CD4-positive, alpha-beta T cell treated with Interleukin-4 for 4 hours (primary cell): ENCODE measurements at places on chromosomes 3 and 15.
A peak's percentile ranks its signal among the peaks of the same experiment; 100 is the strongest.

DNA sequence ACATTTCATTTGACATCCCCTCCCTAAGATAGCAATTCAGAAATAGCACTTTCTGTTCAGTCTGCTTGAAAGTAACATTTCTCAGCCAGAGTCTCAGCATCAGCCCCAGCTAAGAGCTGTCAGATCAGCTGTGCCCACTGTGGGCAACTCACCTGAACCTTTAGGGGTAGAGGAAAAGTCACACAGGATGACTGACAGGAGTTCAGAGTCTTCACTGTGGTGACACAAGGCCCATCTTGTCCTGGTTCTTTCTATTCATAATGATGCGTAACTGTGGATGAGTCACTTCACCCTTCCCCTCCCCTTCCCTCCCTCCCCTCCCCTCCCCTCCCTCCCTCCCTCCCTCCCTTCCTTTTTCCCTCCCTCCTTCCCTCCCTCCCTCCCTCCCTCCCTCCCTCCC lies 96.1 kb upstream of the RASGRP1 start:
- peak; percentile 81 for DNase-seq

DNA sequence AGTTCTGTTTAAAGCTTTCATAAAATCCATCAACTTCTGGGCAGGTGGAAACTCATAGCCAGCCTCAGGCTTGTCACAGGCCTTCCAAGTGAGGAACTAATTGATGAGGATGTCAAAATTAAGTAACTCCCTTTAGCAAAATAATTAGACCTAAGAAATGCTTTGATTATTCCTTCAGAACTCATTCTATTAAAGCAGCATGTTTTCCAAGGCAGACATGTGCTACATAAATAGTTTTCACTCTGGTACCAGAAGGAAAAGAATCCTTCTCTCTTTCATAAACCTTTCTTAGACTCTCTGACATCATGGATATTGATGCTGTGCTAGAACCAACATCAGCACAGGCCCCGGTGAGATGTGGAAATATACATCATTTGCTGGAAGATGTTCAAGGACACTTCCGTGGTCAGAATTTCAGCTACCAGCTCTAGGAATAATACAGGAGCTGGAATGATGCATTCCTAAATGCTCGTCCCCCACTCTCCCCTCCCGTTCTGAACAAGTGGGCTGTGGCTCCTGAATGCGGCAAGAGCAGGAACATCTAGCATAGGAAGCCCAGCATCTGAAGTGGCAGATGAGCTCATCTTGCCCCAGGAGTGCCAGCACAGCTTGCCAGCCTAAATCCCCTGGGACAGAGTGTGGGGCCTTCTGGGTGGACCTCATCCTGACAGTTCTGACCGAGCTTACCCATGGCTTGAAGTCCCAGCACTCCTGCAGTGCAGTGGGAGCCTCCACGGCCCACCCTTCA lies 82.4 kb downstream of the WWTR1 start:
- no peak for DNase-seq

DNA sequence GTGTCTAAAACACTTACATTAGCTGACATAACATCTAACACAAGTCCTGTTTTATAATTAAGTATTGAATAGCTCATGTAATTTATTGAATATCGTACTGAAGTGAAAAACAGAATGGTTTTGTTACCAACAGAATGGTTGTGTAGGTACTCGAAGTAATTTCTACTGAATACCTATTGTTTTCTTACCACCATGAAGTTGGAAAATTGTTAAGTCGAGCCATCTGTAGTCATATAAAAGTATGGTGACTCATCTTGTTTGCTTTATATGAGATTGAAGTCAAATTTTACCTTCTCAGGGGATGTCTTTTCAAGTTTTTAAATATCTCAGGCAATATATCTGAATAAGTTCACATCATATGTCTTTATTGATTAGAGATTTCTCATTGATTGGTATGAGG lies 37.6 kb downstream of the PIAS1 start:
- no peak for DNase-seq

DNA sequence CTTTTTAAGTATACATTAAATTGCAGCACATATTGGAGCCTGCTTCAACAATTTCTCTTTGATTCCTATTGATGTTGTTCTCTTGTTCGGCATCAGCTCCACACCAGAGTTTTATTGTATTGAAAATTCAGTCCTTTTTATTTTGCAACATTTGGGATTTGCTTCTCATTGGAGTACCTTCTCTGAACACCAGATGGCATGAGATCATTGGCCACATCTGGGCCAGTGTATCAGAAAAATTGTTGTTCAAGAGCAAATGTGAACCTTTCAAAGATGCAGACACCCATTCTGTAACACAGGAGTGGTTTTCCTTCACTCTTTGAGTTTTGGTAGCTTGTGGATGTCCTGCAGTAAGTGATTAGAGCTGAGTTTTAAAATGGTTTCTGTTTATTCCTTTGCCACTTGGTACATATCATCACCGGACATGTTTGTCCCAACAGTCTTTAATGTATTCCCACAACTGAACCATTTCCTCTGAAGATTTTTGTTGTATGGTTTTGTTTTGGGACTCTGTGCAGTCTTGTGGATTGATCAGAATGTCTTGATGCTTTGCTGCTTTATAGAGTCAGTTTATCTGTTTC lies 96.1 kb downstream of the MCTP2 start:
- DNase-seq = no peak

DNA sequence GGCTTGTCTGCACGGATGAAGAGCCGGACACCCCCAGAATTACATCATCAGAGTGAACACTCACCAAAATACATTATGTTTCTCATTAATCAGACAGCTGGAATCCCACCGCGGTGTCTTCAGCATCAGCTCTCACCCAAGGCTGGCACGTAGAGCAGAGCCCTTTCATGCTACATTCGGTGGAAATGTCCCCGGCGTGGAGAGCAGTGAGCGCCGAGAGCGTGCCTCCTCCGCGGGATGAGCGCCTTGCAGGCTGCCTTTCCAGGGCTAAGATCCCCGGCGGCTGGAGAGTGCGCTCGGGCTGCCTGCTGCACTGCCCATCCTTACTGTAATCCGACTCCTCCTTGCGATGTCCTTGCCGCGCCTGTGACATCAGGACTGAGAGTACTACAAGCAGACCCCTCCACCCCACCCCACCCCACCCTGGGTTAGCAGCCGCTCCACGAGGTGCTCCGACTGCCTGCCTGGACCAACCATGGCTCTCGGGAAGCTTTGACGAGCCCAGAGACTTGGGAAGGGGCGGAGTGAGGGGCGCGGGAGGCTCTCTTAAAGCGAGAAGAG lies at the start of gene ZNF385D:
TSS of gene ZNF385D (minus strand) at position 380 of the 561 bp plus-strand sequence. CDS start at position 86, 294 bp downstream.
- DNase-seq = no peak

- DNase-seq = no peak
These were observed 31.3 kb downstream of the SHQ1 start for GRCh38 chr3:72816862-72817355.

DNA sequence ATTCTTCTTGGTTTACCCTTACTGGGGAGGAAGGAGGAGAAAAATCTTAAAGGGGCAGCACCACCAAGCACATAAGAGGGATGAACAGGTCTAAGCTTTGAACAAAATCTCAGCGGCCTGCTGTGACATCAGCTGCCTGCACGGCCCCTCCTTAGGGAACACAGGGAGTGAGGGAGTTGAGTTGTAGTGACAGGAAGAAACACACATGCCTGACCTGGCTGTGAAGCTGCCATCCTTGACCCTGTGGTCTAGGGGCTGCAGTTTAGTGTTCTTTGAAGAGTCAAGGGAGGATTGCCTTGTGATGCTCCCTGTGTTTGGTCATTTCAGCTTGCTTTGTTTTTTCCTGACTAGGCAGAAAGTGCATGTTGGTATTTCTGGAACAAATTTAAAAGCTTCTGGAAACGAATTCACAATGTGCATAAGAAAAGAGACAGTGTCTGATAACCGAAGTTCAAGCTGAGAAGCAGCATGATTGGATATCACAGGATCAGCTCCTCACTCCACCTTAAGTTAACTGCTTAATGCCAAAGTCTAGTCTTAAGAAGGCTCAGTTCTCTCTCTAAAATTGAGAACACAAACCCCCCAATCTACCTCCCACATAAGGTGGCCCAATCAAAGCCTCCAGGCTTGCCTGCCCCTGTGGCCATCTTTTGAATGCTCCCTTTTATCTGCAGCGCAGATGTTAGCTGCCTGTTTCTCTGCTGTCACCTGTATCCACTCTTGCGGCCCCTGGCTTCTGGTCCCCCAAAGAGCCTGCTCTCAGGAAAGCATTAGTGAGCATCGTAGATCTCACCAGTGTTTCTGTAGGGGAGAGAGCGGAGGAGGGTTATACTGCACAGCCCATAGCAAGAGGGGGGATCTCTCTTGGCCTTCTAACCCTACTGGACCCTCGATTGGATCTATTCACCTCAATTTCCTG lies 82.2 kb downstream of the SCN11A start:
- DNase-seq = no peak

- DNase-seq = no peak
These were observed 52.4 kb downstream of the GASK1A start for GRCh38 chr3:43031485-43031884.

GRCh38 chr3:178437236-178437635 lies 99.0 kb upstream of the KCNMB2 start:
- no peak for DNase-seq

- DNase-seq = peak; percentile 19
These were observed 1.4 kb downstream of the KBTBD13 start for GRCh38 chr15:65077981-65078352.

GRCh38 chr15:88637841-88638625 lies 783 bp upstream of the ISG20 start:
- no peak for DNase-seq

- DNase-seq = no peak
These were observed 53.8 kb upstream of the CORO2B start for GRCh38 chr15:68524753-68525584.

GRCh38 chr3:43211681-43212080 lies 74.7 kb upstream of the SNRK start:
- no peak for DNase-seq
